ENCODE measurements at places on chromosomes 11 and 22.

DNA sequence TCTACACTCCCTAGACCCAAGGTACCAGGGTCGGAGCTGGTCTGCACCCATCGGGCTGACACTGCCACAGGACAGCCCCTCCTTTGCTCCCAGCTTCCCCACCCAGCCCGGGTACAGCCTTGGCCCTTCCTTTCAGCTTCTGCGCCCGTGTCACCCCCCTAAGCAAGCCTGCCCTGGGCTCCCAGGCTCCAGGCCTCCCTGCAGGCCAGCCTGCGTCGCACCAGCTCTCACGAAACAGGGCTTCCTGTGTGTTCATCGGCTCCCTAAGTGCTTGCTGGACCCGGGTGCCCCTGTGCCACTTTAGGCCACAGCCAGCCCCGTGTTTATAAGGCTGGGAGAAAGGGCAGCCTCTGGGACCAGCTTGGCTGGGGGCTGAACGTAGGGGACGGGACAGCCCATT lies 21.1 kb downstream of the FLRT1 start:
- no peak for DNase-seq

DNA sequence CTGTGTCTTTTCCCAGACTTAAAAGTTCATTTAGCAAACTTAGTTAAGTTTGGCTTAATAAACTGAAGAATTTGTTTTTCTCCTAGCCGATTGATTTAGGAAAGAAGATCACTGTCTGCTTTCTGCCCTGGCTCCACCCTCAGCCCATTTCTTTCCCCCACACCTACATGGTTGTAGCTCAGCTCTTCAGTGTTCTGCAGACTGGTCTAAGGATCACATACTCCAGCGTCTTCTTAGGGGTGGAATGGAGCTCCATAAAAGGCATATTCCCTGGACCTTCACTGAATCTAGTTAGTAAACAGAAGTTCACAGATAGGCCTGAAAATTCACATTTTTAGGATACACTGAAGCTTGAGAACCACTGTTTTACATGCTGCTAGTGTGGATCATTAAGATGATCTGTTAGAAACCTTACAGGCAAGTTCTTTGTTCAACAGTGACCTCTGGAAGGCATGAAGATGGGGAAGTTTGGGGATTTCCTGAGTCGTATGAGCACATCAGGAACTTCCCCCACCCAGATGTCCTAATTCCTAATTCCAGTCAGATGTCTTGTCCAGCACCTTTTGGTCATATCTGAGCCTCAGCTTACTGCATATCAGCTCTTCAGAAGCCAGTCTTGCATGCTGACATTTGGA lies 16.8 kb downstream of the PIWIL4 start:
- no peak for DNase-seq

- peak; percentile 70 for DNase-seq
Measured at GRCh38 chr11:74638869-74639268, 46.5 kb downstream of the POLD3 start.

DNA sequence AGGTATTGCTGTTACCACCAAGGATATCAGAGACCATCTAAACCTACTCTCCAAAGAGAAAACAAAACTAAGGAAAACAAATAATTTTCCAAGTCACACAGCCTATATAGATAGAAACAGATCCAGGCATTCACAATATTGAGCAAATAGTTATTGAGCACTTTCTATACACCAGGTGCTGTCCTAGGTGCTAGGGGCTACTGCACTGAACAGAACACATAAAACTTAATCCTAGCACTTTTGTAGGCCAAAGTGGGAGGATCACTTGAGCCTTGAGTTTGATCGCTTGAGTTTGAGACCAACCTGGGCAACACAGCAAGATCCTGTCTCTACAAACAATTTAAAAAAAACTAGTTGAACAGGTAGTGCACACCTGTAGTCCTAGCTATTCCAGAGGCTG lies 44.6 kb downstream of the SERGEF start:
- no peak for DNase-seq

- DNase-seq: peak; percentile 8
Measured at GRCh38 chr11:122863704-122864326, 18.7 kb upstream of the JHY start.

DNA sequence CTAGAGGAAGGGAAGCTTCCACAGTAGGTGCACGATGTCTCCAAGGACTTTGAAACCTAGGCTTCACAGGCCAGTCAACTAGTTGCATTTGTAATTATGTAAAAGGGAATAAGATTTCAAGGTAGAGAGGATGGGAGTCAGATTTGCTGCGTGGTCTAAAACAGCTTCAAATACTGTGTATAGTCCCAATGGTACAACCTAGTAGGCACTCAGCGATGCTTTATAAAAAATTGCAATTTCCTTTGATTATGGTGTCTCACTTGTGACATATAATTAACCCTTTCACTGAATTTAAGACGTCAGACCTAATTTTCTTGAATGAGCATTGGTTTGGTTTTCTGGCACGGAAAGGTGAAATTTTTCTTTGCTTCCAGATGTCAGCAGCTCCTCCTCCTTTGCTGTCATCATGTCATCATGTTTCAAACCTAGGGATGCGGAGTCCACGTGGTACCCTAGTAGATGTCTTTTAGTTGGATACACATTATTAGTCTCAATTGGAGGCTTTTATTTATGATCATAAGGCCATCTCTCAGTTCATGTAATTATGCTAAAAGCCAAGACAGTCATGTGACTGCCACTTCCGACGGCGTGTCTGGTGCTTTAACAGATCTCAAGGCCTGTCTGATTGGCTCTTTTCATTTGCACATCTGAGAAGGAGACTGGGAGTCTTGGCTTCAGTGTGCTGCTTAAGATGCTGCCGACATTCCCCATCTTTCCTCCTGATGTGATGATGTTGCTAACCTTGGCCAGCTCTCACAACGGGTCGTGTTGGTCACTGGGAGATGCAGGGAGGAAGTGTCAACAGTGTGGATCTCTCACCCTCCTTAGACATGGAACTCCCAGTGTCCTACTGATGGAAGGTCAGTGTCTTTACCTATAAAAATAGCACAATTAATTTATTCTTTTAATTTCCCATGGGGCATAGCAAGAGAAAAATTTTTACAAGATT lies 134.0 kb downstream of the HIPK3 start:
- no peak for DNase-seq

DNA sequence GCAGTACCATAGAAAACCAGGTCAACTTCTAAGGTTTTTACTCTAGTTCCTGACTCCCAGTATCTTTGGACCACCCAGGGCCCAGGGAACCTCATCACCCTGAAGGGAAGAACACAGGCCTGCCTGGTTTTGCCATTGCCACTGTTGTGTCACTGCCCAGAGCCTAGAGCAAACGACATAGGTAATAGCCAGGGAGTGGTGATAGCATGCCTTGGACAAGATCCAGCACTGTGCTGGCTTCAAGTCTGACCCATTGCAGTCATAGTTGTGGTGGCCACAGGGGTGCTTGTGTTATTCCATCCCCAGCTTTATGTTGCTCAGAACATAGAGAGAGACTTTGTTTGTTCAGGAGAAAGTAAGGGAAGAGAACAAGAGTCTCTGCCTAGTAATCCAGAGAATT lies 2310.2 kb downstream of the LRRC4C start:
- no peak for DNase-seq

DNA sequence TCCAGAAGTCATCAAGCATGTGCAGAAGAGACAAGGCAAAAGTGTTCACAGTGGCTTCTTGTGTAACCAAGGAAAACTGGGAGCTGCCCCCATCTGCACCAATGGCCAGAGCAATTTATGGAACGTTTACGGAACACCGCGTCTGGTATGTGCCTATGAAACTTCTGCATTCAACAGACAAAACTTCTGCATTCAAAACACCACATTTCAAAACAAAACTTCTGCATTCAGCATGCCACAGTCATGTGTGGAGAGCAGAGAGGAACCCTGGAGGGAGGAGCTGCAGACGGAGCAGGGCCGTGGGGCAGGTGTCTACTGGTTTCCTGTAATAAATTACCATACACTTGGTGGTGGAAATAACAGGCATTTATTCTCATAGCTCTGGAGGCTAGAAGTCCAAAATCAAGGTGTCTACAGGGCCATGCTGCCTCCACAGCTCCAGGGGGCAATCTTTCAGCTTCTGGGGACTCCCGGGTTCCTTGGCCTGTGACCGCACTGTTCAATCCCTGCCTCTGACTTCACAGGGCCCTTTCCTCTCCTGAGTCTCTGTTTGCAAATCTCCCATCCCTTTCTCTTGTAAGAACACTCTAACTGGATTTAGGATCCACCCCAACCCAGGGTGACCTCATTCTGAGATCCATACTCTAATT lies 32.2 kb downstream of the RPL3 start:
- no peak for DNase-seq

- no peak for DNase-seq
Measured at GRCh38 chr22:47801541-47802245, 1039.2 kb downstream of the TBC1D22A start.

DNA sequence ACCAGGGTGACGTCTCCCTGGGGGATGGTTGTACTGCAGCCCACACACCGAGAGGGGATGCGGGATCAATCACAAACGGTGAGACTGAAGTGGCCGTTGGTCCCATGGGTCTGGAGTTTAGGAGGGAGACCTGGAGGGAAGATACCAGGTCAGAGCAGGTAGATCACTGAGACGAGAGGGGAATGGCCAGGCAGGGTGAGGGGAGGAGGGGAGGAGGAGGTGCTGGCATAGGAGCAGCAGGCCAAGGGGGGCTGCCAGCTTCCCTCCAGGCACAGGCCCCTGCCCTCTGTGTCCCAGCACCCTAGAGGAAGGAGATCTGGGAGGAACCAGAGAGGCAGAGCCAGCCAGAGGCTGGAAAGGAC lies 7.0 kb downstream of the MAPK8IP2 start:
- no peak for DNase-seq

DNA sequence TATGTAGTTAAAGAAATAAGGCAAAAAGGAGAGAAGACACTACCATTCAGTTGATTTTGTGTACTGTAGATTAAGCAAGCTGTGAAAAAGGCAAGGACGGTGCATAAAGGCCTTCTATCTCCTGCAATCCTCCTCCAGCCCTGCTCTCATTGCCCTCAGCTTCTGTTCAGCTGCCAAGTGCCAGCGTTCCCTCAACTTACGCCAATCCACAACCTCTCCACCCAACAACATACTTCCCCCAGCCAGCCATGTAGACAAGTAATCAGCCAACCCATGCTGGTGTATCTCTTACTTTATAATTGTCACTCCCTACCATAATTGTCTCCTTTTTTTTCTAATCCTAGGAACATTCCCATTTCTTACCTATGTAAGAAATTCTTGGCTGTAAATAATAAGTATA lies 30.1 kb upstream of the ANO5 start:
- DNase-seq: no peak

DNA sequence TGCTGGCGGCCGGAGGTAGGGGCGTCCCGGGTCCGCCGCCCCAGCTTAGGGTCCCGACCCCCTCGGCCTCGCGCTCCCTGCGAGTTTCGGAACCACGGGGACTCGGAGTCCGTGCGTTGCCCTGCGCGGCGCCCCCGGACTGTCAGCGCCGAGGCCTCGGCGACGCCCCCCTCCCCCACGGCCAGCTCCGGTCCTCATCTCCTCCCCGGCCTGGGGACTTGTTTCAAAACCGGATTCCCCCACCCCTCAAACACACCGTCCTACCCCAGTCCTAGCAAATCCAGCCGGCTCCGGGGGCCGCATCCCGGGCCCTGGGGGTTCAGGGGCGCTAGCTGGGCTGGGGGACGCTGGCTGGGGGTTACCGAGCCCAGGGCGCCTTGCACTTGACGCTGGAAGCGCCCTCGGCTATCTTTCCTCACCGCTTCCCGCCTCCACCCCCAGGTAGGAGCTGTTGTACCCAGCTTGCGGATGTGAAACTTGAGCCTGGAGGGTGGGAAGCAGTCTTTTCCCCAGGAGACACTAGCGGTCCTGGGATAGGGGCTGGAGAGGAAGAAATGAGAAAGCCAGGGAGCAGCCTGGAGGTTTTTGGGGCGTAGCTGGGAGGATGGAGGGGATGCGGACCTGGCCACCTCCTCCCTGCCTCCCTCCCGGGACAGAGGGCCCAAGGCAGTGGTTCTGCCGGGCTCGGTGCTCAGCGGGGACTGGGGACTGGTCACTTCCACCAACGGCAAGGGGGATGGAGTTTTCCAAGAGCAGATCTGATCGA lies 550 bp downstream of the FBLN1 start:
- DNase-seq: no peak

GRCh38 chr22:22197993-22198402 lies 46.6 kb upstream of the VPREB1 start:
- no peak for DNase-seq

DNA sequence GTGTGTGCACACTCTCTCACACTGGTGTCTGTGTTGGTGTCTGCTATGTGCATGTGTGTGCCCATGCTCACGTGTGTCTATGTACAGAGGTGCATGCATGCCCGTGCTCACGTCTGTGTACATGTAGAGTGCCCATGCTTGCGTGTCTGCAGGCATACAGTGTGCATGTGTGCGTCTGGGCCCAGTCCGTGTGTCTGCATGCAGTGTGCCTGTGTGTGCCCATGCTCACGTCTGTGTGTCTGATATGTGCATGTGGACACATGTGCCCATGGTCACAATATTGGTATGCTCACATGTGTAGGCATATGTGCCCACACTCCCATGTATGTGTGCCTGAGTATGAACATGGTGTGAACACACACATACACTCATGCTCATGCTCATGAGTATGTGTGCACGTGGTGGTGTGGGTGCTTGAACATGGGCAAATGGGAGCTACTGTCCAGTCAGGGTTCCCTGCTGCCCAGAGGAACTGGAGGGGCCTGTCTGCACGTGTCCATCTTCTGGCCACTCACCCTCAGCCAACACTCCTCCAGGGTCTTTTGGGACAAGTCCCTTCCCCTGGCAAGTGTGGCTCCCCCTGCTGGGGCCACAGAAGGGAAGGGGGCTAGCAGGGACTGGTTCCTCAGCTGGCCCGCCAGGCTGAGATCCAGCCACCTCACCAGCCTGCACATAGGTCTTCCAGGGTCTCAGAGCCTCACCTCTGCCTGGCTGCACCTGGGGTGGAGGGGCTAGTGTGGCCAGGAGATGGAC lies 7.3 kb upstream of the TBX1 start:
- DNase-seq: no peak

- no peak for DNase-seq
Measured at GRCh38 chr11:11229647-11230046, 123.4 kb downstream of the CSNK2A3 start.

DNA sequence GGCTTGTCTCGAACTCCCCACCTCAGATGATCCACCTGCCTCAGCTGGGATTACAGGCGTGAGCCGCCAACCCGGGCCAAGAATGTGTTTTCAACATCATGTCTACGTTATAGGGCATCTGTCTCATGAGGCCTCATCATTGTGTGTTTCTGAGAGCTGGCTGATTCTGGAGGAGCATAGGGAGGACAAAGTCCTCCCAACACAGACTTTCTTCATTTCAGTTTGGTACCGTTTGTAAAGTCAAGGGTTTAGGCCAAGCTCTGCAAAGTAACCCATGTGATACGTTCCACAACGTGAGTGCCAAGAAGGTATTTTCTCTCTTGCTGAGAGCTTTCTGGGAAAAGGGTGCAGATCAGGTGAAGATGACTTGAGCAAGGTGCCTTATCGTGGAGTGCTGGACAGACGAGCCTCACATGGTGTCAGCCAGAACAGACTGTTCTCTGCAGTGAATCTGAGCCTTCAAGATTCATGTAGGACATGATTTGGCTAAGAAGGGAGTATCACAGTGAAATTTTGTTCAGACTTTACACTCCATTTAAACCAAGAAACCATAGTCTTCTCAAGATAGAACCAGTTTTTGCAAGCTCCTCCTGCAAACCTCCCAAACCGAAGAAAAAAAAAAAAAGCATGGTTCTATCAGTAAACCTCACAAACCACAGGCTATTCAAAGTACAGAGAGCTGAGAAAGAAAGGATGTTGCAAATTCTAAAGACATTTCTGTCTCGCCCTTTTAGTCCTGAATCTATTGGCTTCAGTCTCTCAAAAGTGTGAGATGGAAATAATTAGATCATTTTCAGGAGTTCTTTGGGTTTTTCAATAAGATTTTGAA lies 71.7 kb downstream of the DBX1 start:
- DNase-seq: no peak

GRCh38 chr11:58392746-58393145 lies 13.9 kb downstream of the OR5B3 start:
- DNase-seq: no peak

Measured in DMS79 (cell line).